ENCODE measurements at places on chromosomes 7 and 10.
A peak's percentile ranks its signal among the peaks of the same experiment; 100 is the strongest.

DNA sequence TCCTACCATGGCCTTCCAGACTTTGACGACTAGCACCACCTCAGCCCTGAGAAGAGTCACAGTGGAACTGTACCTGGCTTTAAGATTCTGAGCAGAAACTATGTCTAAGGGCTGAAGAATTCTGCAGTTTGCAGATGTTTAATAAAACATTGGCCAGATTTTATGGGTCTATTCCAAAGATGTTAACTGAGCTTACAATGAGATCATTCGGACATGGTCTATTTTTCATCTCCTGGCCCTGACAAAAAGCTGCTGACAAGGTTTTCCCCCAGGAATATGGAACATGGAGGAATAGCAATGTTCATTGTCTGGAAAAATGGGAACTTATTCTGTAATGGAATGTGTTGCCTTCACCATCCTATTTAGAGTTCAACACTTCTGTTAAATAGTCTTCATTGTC is 66.4 kb downstream of the PTF1A start:
- DNase-seq, result no peak

DNA sequence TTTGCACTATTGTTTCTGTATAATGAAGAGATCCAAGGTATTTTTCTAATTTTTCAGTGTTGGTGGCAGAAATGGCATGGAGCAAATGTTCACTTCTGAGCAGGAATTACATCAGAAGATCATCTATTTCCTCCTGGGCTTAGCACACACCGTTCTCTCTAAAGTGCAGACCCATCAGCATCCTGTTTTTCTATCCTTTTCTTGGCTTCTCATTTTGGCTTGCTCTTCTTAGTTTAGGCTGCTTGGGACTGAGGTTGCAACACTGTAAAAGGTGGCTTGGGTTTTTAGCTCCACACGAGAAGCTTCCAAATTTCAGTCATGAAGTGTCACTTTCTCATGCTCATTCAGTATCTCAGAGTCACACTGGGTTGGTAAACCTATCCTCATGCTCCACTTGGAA is 79.9 kb upstream of the SMIM30 start:
- DNase-seq, result no peak

GRCh38 chr7:95921543-95921942 is 149.2 kb downstream of the DYNC1I1 start:
- no peak for DNase-seq

DNA sequence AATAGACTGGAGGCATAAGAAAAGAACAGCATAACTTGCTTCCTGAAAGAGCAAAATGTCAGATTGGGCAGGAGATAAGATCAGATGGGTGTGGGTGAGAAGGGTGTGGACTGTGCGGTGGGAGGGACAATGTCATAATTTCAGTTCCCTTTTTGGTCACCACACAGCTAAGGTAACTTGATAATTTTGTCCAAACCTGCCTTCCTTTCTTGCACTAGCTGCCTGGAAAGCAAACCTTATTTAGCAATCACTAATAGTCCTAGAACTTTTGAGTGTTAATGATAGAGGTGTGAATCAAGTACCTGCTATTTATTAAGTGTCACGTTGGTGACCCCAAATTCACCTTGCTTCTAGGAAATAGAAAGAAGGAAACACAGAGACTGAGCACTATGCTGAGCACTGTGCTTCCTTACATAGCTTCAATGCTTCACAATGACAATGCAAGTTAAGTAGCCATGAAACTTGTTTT is 72.4 kb upstream of the SP4 start:
- DNase-seq, result peak; percentile 72

GRCh38 chr10:74048433-74048832 is 50.5 kb downstream of the VCL start:
- DNase-seq, result no peak

DNA sequence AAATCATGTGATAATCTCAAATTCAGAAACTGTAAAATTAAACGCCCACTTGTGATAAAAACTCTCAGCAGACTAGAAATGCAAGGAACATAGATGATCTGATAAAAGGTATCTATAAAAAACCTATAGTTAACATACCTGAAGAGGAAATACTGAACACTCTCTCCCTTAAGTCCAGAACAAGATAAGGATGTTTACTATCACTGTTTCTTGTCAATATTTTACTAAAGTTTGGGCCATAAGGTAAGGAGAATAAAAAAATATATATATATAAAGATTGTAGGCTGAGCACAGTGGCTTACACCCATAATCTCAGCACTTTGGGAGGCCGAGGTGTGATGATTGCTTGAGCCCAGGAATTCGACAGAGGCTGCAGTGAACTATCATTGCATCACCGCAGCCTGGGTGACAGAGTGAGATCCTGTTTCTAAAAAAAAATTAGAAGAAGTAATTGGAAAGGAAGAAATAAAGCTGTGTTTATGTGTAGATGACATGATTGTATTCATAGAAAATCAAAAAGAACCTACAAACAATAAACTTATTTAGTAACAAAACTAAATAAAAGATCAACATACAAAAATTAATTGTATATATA is 28.4 kb downstream of the MPLKIP start:
- no peak for DNase-seq

GRCh38 chr10:59175538-59176240 is 754 bp upstream of the PHYHIPL start:
- no peak for DNase-seq

DNA sequence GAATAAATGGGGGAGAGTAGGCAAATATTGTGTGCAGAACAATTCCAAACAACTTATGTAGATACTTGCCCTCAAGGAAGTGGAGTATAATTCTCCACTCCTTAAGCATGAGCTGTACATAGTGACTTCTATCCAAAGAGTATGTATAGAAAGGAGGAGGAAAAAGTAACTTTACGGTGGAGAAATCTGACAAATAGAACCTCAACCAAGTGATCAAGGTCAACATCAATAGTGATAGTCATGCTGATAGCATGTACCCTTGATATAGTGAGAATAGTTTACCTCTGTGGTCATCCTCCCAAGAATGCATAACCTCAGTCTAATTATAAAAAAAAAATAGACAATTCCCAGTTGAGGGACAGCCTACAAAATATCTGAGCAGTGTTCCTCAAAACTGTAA is 89.1 kb upstream of the NANOS1 start:
- DNase-seq, result no peak

- no peak for DNase-seq
Measured at GRCh38 chr10:127911218-127911866, 4.4 kb downstream of the PTPRE start.

DNA sequence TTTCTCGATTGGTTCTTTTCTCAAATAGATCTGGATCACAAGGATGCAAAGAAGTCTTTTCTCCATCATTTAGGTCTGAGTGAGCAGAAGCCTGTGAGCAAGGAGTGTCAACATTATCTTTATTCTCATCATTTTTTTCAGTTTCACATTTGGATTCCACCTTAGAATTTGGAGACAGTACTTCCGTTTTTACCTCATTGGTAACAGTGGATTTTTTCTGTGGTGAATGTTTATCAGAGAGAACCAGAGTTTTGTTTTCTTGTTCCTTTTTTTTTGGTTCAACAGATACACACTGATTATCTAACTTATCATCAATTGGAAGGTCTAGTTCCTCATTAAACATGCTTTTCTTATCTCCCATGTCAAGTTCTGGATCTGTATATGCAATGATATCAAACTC is 151.3 kb downstream of the GALNT11 start:
- DNase-seq, result peak; percentile 36

DNA sequence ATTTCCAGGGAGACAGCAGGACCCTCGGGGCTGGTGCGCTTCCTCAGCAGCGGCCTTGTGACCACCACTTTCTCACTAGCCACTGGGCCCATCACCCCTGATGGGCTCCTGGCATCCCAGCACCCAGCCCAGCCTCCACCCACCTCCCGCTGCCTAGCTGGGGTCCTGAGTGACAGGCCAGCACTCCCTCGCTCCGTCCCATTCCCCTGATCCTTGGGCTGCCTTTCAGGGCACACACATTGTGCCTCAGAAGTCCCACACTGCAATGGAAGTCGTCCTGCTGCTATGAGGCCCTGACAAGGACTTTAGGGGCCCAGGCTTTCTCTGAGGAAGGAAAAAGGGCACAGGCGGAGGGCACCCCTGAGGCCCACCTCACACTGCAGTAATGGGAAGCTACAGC is 12.4 kb downstream of the CAMK2B start:
- no peak for DNase-seq

- DNase-seq, result no peak
Measured at GRCh38 chr7:90625562-90625961, 29.4 kb downstream of the CDK14 start.

DNA sequence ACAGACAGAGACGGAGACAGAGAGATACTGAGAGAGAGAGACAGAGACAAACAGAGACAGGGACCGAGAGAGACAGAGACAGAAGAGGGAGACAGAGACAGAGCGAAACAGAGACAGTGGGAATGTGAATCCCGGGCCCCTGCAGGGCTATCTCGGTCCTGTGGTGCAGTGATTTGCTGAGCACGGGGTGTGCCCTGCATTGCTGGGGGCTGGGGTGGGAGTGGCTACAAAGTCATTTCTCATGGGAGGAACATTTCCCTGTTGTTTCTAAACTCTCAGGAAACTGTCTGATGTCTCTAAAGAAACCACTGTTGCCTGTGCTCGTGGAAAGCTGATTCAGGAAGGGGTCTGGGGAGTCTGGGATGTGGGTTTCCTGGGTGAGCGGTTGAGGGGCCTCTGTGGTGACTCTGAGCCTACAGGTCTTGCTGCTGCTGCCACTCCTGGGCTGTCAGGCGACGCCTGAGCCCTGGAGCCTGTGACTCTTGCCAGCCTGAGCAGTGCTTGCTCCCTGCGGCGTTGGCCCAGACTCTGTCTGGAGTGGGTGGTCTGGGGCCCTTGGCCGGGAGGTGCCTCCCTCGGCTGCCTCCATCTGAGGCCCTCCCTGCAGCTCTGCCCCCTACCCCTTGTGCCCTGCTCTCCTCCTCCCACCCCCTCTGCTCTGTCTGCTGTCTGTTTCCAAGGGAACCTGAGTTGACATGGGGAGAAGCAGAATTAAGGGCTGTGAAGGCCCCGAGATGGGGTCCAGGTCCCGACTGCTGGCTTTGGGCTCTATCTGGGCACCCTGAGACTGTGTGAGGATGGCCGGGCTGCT is 292.0 kb downstream of the WDR37 start:
- no peak for DNase-seq

Data from GM20000 (cell line).